ENCODE measurements at places on chromosomes 6 and 20.
A peak's percentile ranks its signal among the peaks of the same experiment; 100 is the strongest.

DNA sequence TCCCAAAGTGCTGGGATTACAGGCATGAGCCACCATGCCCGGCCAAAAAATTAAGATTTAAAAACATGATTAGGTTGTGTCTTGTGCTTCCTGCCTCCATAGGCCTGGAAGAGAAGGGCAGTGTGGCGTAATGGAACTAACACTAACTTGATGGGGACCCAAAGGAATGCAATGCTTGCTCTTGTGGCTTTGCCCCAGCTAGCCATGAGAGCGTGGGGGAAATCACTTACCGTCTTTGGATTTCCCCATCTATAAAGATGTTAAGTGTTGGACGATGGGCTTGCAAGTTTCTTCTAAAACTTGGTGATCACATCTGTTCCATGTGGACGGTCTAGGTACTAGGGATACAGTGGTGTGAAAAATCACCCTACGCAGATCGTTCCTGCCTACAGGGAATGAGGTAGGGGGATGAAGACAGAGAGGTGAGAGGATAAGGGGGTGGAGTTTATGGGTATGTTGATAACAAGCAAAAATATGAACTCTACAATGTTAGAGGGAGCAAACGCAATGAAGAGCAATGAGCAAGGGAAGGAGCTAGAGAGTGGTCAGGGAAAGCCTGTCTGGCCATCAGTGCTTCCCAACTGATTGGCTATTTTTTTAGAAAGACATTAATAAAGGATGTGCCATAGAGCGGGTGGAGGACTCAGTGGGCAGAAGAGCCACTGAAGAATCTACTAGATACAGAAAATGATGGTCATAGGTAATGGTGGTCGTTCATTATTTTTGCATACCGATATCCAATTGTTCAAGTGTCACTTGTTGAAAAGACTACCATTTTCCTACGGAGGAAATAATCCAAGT lies 165.2 kb downstream of the BCAS1 start:
- DNase-seq, result no peak

DNA sequence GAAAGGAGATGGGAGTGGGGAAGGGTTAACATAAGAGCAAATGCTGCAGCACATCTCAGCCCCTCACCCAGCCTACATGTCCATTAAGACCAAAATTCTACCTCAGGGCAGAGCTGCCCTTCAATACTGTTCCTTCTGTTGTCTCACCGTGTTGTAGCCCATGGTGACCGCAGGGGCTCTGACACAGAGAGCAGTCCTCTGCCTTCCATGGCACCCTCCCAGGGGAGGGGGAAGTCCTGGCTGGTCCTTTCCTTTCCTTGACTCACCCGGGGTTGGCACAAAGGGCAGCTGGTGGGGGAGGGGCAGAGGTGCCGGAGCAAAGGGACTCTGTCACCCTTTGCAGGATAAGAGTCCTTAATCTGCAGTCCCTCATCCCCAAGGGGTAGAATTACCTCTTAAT lies 15.2 kb downstream of the NKX2-2 start:
- DNase-seq, result no peak

GRCh38 chr20:8756410-8756809 lies 312.5 kb upstream of the PLCB4 start:
- no peak for DNase-seq

- no peak for DNase-seq
Measured at GRCh38 chr6:70537266-70537665, 29.5 kb upstream of the SDHAF4 start.

- peak; percentile 28 for DNase-seq
Measured at GRCh38 chr20:3209257-3209945, at the start of gene ITPA. ITPA (plus strand) TSS chr20:3209498; CDS start chr20:3209552, 54 bp downstream.

GRCh38 chr6:124203812-124204167 lies 400.1 kb downstream of the NKAIN2 start:
- no peak for DNase-seq

GRCh38 chr20:6708010-6708409 lies 59.5 kb upstream of the BMP2 start:
- DNase-seq, result no peak

GRCh38 chr20:39291301-39291700 lies 329.2 kb downstream of the DHX35 start:
- no peak for DNase-seq

- peak; percentile 29 for DNase-seq
Measured at GRCh38 chr6:73969971-73970970, 274.3 kb downstream of the CD109 start.

GRCh38 chr20:49496553-49497397 lies 14.3 kb upstream of the KCNB1 start:
- no peak for DNase-seq

DNA sequence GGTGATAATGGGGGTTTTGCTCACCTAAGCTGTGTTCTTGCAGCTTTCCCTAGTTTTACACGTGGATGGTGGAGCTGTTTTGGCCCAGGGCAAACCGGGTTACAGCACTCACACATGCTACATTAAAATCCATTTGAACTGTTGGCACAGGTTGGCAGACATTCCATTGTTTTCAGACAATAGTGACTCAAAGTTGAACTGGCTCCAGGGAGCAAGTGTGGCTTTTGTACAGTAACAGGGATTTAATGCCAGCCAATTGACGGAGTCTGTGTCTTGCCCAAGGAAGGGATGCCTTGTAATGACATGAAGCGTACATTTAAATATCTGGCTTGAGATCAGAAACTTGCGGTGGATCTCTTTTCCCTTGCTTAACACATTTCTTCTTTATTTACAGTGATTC lies 183.1 kb downstream of the DTNBP1 start:
- peak; percentile 63 for DNase-seq

DNA sequence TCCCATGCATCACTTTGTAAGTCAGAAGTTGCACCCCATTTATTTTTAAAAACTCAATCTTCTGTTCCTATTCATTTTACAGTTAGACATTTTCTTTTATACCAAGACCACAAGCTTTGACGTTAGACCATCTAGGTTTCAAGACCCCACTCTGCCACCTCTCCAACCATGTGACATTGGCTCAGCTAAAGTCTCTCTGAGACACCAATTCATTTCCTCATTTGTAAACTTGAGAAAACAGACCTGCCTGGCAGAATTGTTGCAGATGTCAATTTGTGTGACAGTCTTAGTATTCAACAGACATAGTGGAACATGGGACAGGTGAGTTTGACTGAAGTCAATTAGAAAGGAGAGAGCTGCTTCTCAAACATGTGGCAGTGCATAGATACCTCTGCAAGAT lies 55.6 kb upstream of the CSE1L start:
- no peak for DNase-seq

DNA sequence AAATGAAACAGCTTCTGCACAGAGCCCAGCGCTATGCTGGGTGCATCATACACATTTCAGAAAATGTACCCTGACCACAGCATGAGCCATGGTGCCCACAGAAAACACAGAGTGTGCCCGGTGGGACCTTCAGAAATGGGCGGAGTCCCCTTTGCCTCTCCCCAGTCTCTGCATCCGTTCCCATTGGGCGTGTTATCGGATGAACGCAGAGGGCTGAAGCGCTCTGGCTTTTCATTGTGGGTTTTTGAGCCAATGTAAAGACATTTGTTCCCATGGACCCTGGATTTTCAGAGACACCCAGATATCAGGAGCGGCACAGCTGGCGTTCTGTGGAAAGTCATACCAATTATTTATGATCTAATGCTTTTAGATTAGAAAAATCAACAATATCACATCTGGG lies 99.8 kb downstream of the DACT2 start:
- no peak for DNase-seq

GRCh38 chr6:3489027-3489757 lies 32.3 kb upstream of the SLC22A23 start:
- DNase-seq, result peak; percentile 87

DNA sequence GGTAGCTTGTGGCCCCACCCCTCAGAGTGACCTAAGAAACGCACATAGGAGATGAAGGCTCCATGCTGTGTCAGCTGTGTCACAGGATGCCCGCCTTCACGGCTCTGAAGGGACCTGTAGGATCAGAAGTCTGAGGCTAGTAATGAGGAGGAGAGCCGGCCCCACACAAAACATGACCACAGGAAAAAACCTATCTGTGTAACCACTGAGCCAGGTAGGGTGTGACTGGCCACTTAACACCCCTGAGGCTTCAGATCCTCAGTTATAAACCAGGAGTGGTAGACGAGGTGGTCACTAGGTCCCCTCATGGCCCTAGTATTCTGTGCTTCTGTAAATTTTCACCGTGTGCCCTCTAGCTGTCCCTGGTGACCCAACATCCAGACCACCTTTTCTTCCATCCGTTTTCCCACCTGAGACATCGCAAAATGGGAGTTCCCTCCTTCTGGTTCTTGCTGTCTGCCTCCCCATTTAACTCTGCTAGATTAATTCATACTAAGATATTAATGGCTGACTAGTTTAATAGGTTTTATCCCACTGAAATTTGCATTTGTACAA lies 52.8 kb downstream of the TBC1D7 start:
- DNase-seq, result no peak

DNA sequence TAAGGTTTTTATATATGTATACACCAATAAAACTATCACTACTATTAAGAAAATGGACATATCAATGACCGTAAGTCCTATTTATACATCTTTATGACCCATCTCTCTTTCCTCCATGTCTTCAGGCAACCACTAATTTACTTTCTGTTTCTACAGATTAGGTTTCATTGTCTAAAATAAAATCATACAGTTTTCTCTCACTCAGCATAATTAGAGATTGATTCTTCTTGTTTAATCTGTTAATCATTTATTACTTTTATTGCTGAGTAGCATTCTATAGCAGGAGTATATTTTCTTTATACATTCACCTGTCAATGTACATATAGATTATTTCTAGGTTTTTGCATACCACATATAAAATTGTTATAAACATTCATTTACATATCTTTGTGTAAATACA lies 388.0 kb downstream of the RFPL4B start:
- no peak for DNase-seq

- DNase-seq, result peak; percentile 83
Measured at GRCh38 chr20:45052698-45053429, 48.1 kb downstream of the KCNS1 start.

GRCh38 chr6:11650025-11650696 lies 112.6 kb downstream of the TMEM170B start:
- DNase-seq, result no peak

- peak; percentile 76 for DNase-seq
Measured at GRCh38 chr6:125104425-125104824, 49.1 kb upstream of the TPD52L1 start.

DNA sequence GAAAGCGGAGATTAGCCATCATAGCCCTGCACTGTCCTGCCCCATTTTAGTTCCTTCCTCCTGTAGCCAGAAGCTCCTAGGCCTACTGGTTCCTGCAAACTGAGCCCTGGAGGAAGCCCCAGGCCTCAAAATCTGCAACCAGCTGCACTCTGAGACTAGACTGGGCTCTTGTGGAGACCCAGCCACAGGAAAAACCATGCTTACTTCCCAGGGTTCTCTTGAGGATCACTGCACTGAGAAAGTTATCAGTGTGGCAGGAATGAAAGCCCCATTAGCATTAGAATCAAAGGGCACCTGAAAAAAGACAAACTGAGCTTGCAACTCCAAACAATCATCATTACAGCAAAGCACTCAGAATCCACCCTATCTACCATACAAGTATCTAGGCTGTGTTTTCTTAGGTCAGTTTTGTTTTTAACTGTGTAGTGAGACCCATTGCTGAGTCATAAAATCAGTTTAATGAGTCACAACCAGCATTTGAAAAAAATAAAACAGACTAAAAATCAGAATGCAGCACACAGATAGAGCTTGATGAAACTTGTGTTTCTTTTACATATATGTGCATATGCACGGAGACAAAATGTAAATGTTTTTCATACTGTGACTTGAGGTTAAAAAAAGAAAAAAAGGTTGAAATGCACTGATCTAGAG lies 91.0 kb downstream of the UNC5CL start:
- no peak for DNase-seq

DNA sequence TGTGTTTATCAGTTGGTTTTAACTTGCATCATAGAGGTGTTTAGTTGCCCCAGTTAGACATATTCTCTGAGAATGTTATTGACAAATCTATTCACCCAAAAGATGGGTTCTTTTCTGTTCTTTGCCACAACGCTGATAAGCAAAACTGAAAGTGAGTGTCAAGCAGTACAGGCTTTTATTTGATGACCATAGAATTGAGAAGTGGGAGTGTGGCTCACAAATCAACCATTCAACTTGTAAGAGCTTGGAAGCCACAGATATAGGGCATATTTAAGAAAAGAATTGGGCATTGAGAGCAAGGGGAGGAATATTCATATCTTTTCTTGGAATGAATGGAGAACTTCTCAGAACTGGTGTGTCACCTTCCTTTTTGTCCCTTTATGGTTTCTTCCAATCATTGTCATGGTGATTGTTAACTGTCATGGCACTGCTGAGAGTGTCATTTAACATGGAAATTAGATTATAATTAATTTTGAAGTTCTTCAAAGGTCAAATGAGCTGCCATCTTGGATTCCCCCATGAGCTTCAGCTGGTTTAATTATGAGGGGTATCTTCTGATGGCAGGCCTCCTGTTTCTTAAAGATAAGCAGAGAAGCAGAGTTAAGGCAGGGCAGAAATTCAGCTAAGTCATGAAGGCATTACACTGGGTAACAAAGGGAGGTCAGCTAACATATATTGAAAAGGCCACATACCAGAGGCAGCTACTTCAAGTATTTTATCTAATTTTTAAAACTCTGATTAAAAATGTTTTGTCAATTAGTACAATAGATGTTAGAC lies 254.0 kb upstream of the HTR1E start:
- DNase-seq, result no peak

DNA sequence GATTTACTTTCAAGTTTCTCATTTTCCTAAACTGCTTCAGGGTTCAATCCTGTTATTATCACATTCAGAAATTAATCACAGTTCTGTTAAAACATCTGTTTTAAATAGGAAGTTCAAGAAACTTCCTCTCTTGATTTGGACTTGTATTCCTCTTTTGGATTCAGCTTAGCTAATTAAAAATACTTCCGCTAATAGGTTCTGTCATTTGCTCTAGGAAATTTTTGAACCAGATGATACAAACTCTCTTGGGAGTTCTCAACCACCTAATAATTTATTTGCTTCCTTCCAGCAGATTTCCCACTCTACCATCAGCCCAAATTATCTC lies 15.9 kb upstream of the TMEM30A start:
- DNase-seq, result no peak

DNA sequence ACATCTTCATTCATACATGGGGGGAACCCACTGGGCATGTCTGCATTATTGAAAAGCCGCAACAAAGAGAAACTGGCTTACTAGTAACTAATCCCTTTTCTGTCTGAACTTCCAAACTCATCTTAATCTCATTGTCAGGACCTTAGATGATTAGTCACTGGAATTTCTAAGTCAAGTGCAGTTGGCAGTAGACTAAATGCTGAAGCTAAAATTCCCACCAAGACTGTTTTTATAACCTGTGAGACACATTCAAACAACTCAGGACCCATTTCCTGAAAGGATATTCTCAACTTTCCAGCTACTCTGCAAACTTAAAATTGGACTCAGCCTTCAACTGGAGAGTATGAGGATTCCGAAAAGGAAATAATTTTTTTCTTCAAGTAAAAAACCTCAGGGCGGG lies 94.8 kb upstream of the SCAF8 start:
- no peak for DNase-seq

GRCh38 chr6:1596088-1596852 lies 13.4 kb upstream of the FOXC1 start:
- peak; percentile 42 for DNase-seq

- no peak for DNase-seq
Measured at GRCh38 chr6:170269151-170269845, 21.6 kb downstream of the DLL1 start.

- no peak for DNase-seq
Measured at GRCh38 chr6:6729971-6730370, 141.5 kb downstream of the LY86 start.

- DNase-seq, result no peak
Measured at GRCh38 chr6:153816366-153816765, 222.7 kb upstream of the OPRM1 start.

GRCh38 chr6:4577406-4577805 lies 198.8 kb upstream of the CDYL start:
- peak; percentile 65 for DNase-seq
